ENCODE measurements at places on chromosomes 7 and 10.

DNA sequence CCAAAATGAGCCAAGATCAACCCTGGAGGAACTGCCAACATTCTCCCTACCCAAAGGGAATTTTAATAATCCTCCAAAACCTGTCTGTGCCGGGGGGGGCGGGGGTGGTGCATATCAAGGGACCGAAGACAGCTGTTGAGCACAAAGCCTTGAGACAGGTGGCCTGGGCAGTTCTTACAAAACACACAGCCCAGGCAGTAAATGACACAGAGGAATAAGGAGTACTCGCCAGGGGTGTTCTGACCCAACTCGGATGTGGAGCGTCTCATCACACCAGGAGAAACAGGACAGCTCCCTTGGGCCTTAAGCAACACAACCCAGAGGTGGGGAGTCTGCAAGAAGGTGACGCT, 35.6 kb downstream of the PLAC9 start:
- DNase-seq, result no peak

DNA sequence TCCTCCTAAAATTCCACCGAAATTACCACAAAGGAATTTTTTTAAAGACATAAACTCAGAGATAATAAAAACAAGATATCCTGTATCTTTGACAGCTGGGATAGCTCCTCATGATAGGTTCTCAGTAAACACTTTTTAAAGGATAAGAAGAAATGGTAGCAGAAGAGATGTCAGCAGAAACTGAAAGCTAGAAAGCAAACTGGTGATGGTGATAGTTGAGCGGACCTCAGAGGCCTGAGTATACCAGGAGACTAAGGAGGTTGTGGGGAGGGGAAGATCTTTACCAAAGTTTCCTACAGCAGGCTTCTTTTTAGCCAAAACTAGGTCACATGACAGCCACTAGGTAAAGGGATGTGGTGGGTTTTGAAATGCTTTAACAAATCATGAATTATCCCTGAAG, 22.5 kb downstream of the PCGF5 start:
- DNase-seq, result no peak

DNA sequence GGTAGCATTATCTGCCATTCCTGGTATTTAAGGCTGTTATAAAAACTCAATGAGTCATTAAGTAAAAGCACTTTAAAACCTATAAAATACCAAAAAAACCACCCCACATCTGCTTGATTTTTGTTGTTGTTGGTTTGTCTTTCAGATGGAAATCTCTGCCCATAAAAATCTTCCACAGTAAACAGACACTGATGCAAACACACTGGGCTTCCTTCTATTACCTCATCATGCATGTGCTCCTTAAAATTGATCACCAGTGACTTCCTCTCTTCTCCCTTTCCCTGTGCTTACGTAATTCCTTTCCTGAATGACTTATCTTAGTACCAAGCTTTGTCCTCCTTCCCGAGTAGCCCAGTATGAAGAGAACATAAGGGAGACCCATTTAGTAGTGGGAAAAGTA, 167.2 kb downstream of the EVX1 start:
- DNase-seq, result no peak

DNA sequence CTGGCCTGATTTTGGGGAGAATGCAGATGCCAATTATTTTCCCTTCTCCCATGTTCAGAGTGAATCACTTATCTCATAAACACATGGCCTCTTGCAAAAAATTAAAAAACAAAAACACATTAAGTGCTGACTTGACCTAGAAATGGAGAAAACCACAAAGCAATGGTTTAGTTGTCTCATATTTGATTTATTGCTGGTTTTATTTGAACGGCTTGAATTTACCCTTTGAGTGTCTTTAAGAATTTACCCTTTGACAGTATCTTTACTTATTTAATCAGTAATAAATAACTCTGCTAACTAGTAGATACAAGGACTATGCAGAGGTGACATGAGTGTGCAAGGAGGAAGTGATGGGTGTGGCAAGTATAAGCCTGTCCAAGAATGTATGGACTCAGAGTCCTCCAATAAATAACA, 68.1 kb upstream of the GSDME start:
- no peak for DNase-seq

DNA sequence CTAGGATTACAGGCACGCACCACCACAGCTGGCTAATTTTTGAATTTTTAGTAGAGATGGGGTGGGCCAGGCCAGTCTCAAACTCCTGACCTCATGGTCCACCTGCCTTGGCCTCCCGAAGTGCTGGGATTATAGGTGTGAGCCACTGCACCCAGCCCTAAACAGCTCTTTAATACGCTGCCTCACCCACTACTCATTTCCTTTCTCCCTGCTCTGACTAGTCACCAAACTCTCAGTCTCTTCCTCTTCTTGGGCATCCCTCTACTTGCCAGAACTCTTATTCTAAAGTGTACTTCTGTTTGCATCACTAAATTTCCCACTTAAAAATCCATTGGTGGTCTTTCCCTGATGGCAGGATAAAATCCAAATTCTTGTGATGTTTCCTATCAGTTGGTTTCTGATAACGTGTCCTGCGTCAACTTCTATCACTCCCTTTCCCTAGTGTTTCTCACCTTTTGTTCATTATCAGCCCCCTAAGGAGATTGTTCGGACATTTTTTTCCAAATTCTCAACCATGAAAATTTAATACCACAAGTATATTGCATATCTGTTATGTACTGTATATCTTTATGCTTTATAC, 124.7 kb downstream of the CUBN start:
- no peak for DNase-seq

DNA sequence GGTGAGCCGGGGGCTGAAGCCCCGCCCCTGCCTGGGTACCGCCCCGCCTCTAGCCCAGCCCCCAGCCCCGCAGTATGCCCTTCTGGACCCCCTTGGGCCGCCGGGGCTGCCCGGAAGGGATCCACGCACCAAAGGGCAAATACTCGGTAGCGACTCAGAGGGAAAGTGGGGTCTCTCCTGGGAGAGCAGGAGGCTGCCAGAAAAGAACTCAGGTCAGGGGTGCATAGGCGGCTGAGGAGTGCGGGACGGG, 796 bp downstream of the FBXL15 start:
- DNase-seq, result no peak

GRCh38 chr10:78896159-78896928, 172.4 kb upstream of the ZMIZ1 start:
- no peak for DNase-seq

- no peak for DNase-seq
These were observed 1081.6 kb downstream of the SORCS1 start for GRCh38 chr10:106082865-106083264.

- no peak for DNase-seq
These were observed 54.3 kb downstream of the DPYSL4 start for GRCh38 chr10:132241086-132241485.
